CD4-positive, alpha-beta T cell treated with Interleukin-6 at 100 ng/mL for 8 hours (primary cell): ENCODE measurements at places on chromosomes 7 and 10.

DNA sequence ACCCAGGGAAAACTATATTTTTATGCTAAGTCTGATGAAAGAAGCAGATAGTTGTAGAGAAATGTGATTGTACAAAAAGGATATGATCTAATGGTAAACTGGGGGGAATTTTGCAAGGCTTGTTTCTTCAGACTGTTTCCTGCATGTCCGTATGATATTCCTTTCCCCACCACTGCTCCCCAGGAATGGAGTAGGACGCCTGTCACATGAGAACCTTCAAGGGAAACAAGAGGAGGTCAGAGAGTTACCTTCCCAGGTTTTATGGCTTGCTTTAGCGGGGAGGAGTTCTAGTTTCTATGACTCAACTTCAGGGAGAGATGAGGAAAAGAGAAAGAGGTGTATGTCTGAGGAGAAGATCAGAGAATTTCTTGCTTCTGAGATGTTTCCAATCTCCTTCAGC lies 16.4 kb upstream of the ITPRID1 start:
- DNase-seq, result no peak

- DNase-seq, result no peak
Measured at GRCh38 chr7:7992506-7992905, 23.9 kb downstream of the GLCCI1 start.

- no peak for DNase-seq
Measured at GRCh38 chr7:91151916-91152315, 112.3 kb upstream of the FZD1 start.

- DNase-seq, result no peak
Measured at GRCh38 chr10:12531305-12532220, 182.2 kb downstream of the CAMK1D start.

- no peak for DNase-seq
Measured at GRCh38 chr7:75966190-75966961, 28.0 kb downstream of the TMEM120A start.

GRCh38 chr7:30470771-30471170 lies 7.8 kb downstream of the NOD1 start:
- no peak for DNase-seq

GRCh38 chr7:123715198-123715597 lies 33.6 kb downstream of the WASL start:
- DNase-seq, result no peak

DNA sequence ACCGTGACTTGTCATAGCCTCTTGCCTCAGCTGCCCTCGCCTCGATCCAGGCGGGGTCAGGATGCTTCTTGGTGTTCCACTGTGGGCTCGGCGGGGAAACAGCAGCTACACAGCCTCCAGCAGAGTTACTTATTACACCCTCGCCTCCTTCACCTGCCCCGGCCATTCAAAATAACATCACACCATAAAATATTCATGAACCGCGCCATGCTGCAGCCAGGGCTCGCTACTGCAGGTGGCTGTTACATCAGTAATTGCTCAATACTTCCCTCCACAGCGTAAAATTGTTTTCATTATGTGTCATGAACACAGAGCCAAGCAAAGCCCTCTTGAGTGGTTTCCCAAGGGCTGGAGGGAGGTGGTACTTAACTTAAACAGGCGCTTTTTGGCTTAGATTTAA lies 241.5 kb upstream of the SP8 start:
- no peak for DNase-seq

- DNase-seq, result no peak
Measured at GRCh38 chr7:137325927-137326326, 17.6 kb downstream of the PTN start.

DNA sequence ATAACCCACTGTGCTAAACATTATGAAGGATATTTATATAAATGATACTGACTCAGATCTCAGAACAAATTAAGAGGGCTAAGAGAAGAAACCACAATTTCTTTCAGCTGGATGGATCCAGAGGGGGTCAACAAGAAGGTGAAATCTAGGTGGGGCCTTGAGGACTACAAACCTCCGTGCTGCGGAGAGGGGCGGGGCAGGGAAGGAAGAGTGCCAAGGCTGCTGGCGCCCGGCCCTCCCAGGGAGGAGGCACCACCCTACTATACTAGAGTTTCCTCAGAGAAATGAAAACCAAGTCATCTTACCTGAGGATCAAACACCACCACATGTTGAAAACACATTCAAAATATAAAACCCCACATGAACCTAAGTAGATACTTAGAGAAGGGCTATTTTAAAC lies 29.3 kb upstream of the CRYGN start:
- no peak for DNase-seq

GRCh38 chr10:82319074-82319473 lies 444.1 kb downstream of the NRG3 start:
- DNase-seq, result no peak

GRCh38 chr10:100502926-100503494 lies 16.7 kb downstream of the SEC31B start:
- no peak for DNase-seq

- DNase-seq, result no peak
Measured at GRCh38 chr10:6221192-6221940, 18.6 kb downstream of the PFKFB3 start.

GRCh38 chr10:43211431-43212042 lies 55.3 kb downstream of the RASGEF1A start:
- DNase-seq, result no peak

- no peak for DNase-seq
Measured at GRCh38 chr7:49333180-49333881, 409.0 kb downstream of the CDC14C start.

GRCh38 chr7:3300221-3300650 lies 816 bp upstream of the SDK1 start:
- DNase-seq, result no peak

DNA sequence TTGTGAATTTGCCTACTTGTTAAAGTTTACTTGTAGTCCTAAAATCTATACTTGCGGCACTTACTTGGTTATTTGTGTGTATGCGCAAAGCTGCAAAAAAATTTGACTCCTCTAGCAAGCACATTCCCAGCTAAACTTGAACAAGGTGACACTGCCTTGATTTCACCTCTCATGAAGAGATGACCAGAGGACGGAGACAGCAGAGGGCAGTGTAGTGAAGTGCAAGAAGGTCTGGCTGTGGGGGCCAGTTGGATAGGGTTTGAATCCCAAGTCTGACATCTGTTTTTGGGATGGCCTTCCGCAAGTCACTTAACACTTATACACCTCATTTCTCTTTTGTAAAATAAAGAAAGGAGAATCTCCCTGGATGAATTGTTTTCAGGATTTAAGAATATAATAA lies 15.7 kb downstream of the SLK start:
- no peak for DNase-seq

DNA sequence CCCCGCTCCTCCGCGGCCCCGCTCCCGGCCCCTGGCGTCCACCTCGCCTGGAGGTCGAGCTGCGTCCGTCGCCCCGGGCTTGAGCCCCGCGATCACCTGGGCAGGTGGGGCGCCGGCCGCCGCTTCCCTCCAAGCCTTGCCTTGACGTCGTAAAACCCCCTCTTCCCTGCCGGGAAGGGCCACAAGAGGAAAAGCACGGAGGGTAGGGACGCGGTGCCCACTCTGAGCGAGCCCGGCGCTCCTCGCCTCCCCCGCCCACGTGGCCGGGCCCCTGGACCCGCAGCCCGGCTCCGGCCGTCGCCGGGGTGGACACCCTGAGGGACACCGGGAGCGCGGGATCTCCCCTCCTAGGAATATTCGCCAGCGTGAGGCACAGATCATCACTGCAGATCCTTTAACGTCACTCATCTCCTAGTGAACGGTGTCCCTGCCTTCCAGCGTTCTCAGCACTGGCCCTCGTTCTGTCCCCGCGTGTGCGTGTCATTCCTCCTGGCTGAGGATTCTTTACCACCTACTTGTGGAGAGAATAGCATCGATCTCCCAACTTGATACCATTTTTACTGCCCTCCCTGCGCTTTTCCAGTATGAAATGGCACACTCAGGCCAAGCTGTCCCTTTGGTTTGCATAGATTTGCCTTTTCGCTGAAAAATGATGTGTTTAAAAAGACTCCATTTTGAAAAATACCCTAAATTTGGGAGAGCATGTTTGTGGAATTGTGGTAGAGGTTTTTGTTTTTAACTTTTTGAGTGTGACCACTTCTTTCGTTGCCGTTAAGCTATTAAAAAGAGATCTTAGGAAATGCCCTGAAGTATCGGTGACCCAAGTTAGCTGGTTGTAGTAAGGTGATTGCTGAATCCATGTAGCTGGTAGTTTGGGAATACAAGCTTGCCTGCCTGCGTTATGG lies 649 bp downstream of the ACTR3B start:
- no peak for DNase-seq

DNA sequence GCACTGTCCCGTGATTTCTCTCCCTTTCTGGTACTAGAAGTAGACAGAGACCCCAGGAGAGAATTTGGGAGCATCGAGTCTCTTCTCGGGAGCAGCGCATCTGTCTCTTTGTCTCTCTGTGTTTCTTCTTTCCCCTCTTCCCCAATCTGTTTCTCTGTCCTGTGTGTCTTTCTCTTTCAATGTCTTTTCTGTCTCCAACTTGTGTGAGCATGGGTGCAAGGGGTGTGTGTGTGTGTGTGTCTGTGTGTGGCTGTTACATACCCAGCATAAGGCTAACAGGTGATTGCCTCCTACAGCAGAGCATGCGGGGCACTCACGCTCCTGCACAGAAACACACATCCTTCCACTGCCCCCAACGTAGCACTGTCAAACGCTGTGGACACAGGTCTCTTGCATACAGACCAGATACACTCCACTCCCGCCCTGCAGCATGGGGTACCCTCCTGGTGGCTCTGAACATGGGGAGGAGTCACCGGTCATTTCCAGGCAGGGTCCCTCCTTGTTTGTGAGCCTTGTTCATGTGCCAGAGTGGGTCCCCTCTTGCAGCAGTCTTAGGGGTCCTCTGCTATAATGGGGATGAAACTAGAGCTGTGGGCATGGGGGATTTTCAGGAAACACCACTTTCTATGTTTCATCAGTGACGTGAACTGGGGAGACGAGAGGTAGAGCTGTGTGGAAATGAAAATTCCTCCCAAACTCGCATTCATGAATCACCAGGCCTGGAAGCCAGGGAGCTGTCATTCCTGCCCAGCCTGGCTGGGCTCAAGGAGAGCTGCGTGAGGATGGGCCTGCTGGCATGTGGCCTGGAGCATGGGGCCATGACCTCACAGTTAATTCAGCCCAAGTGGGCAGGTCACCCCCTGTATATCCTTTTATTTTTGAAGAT lies 980 bp downstream of the ADAMTS14 start:
- no peak for DNase-seq

GRCh38 chr10:11468126-11468742 lies 143.2 kb downstream of the USP6NL start:
- DNase-seq, result no peak

- no peak for DNase-seq
Measured at GRCh38 chr7:44084701-44085100, 2.4 kb upstream of the POLM start.

DNA sequence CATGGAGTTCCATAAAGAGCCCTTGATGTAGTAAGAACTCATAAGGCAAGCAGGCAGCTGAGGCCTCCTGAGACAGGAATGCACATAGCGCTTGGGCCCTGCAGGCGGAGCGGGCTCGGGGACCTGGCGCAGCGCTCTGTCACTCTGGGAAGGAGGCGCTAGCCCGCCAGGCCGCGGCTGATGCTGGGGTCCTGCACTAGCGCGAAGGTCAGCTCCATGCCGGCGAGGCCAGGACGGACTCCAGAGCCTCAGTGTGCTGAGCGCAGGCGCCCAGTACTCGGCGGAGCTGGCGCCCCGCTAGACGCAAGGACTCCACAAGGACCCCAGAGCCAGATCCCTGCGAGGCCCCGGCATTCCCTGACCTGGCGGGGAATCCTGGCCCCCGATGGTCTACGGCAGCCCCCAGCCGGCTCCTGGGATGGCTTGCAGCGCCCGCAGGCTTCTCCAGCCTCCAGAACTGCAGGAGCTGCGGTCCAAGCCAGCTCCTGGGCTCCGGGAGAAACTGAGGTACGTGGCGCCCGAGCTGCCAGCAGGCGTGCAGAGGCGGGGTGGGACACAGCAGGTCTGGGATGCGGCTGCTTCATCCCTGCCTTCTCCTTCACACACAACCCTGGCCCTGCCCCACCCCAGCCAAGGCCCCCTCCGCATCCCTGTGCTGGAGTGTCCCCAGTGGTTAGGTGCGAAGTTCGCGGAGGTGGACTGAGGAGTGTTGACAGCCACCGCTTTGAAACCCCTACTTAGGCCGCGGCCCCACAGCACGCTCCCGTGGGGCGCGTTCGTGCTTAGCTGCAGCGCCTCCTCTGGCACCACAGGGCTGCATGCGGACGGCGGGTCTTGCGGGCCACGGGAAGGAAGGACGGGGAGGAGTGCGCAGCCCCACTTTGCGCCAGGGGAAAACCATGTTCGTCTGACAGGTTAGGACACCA lies 761.5 kb upstream of the POM121L12 start:
- DNase-seq, result peak; percentile 3

DNA sequence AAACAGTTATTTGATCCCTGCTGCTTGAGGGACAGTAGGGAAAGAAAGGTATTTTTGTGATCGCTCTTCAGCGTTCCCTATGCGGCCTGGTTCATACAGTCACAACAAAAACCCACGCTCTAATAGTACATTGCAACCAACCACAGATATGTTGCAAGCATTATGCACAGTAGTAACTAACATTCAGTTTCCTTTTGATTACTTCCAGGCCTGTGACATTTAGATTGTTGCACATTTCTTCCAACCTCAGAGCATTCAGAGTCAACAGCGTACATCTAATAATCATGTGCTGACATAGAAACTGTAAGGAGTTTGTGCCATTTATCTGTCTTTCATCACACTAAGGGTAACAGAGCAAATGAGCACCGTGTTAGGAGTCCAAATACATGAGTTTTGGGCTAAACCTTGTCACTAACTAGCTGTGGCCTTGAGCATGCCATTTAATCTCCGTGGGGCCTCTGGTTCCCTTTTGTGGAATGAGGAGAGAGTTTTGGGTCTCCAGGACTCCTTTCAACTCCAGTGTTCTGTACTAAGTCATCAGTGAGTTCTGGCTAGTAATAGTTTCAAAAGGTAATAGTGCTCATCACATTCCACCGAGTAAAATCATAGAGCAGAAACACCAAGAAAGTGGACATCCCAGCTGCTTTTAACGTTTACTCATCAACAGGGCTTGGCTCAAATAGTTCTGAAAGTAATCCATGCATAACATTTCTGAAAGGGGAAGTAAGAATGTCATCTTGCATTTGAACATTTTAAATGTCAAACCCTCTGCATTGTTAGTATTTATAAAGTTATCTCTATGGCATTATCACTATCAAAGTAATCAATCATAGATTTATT lies 99.0 kb upstream of the FZD1 start:
- DNase-seq, result no peak

DNA sequence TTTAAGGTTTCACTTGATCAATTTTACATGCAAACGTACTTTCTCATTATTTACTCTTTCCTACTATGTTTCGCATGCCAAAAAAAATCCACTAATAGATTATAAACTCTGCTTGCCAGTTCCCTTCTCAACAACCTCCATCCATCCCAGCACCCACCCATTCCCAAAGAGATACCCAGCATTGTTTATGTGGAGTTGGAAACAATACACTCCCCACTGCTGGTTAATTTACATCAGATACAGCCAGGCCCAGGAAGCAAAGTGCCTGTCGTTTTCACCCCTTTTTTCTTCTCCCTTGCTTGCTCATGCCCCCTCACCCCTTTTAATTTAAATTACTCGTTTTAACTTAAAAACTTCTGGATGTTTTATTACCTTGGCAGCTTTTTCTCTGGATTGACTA lies 59.9 kb downstream of the HIBADH start:
- DNase-seq, result no peak
